ENCODE measurements at places on chromosomes 13 and 19.

- DNase-seq, result no peak
These were observed 25.8 kb upstream of the DPRX start for GRCh38 chr19:53606031-53606430.

DNA sequence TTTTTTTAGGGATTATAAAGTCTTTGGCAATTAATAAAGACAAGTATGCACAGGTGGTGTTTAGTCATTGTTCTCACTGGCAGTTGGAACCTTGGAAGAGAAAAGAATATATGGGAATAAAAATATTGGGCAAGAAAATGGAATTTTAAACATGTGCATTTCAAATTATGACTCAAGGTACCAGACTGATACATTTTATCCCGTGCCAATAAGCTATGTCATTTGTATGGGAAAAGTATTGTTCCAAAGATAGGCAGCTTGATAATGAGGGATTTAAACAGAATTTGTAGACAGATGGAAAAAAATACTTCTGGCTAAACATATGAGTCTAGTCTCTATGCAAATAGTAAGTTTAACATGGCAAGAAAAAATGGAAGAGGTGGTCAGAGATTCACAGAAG is 169.5 kb upstream of the UFM1 start:
- DNase-seq, result no peak

DNA sequence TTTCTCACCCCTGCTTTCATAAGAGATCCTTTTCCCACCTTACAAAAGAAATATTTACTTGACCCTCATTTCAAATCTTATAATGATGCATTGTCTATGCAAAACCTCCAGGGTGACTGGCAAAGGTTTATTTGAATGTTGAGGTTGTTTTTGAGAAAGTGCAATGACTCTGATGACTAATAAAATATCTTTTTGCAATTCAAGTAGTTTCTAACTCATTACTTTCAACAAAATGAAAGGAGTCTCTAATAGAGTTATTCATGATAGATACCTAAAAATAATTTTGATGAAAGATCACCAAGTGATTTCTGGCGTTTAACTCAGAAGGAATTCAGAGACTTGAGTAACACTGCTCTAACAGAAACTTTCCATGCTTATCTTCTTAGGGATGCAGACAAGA is 144.2 kb downstream of the FOXO1 start:
- no peak for DNase-seq

DNA sequence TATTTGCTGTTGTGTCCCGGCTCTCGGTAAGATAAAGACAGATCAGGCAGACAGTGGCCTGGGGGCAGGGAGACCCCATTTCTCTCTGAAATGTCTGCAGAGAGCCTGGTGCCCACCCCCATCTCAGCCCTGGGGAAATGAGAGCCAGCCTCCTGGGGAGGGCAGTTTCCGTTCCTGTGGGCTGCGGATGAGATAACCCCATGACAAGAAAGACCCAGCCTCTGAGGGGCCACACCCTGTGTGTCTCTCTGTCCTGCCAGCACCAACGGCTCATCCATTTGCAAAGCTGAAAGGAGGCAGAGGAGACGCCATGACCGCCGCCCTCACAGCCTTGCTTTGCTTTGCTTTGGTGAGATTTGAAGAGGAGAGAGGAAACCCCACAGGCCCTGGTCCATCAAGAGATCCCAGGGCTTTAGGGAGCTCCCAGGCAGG is 28.1 kb upstream of the KIR3DL3 start:
- DNase-seq, result no peak

GRCh38 chr19:19531951-19532805 is 3.5 kb downstream of the YJEFN3 start:
- DNase-seq, result peak; percentile 59

DNA sequence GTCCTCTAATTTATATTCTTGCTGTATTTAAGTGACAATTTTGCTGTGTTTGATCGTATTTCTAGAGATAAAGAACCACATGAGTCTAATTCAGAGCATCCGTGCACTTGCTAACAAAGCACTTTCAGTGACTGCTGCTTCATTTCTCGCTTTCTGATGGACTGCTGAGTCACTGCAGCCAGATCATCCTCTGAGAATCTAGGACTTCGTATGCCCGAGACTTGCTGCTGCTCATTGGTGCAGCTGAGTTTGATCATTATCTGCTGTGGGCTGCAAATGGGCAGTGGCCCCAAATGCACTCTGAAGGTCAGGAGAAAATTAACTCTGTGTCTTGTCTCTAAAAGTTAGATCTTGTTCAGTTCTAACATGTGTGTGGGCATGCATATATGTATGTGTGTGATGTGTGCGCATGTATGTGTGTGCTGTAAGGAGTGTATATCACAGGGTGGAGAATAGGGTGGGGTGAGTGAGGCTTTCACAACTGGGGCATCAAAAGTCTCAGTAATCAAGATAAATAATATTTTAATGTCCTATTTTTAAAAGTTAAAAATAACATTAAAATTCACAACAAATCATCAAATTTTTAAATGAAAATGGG is 342.6 kb downstream of the MTUS2 start:
- no peak for DNase-seq

- DNase-seq, result no peak
These were observed 292.9 kb downstream of the SPRY2 start for GRCh38 chr13:80048030-80048429.

GRCh38 chr19:30256496-30256850 is 115.7 kb upstream of the ZNF536 start:
- no peak for DNase-seq

DNA sequence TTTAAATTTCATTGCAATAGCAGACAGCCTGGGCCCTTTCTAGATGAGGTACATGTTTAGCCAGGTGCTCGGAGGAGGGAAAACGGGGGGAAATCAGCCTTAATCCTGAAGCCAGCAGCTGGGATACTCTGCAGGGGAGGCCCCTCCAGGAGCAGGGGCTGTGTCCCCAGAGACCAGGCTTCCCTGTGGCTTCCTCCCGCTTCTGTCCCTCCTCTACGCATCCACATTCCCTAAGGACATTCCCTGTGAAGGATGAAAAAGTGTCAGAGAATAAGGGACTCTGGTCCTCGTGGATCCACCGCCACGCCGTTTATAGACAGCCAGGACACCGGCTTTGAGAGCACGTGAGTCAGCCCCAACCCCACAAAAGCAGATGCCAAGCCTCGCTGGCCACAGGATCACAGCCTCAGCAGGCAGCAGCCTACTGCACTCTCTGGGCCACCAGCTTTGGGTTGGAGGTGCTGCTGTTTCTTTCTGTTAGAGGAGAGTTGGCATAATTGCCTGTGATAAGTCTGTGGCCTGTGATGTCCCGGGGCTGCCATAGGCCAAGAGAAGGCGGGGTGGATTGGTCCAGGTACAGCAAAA is 36.7 kb upstream of the RANBP3 start:
- DNase-seq, result no peak

GRCh38 chr13:42064259-42064658 is 15.8 kb downstream of the DGKH start:
- no peak for DNase-seq

GRCh38 chr13:113811081-113811928 is 52.3 kb downstream of the TMEM255B start:
- DNase-seq, result no peak

- DNase-seq, result no peak
These were observed 65.7 kb downstream of the SOX1 start for GRCh38 chr13:112132619-112133018.

DNA sequence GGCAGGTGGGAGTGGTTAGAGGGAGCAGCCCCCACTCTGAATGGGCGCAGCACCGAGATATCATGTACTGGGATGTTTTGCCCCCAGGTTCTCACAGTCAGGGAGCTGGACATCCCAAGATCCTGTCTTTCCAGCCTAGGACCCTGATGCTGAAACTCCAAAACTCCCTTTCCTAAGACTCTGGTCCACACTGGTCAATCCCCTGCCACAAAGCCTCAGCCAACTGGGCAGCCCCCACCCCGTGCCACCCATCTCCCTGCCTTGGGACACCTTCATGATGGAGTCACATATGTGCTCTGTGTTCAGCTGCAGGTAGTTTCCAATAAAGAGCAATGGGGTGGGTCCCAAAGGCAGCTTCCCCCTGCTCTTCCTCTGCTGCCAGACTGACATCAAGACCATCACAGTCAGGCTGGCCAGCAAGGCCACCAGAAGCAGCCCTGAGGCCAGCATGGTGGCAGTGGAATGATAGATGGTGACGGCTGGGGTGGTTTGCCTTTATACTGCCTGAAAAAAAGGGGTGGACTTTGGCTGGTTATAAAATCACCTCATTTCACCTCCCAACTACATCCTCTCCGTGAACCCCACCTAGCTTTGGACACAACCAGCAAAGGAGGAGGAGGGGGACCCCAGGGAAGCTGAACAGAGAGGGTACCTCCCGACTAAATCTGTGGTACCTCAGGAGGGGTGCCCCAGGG is 36.3 kb downstream of the CYP2B6 start:
- no peak for DNase-seq

DNA sequence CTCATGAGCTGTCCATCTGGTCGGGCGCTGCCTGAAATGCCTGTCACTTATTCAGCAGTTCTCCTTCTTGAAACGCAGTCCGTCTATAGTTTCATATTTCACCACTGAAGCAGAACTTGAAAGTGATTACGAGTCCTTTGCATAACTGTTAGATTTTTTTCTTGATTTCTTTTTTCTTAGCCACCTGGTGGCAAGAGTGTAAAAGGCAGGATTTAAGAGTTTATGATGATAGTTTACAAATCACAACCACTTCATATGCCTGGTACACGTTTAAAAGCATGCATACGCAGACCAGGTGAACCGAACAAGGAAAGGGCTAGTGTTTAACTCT is 45.8 kb downstream of the GGACT start:
- no peak for DNase-seq

DNA sequence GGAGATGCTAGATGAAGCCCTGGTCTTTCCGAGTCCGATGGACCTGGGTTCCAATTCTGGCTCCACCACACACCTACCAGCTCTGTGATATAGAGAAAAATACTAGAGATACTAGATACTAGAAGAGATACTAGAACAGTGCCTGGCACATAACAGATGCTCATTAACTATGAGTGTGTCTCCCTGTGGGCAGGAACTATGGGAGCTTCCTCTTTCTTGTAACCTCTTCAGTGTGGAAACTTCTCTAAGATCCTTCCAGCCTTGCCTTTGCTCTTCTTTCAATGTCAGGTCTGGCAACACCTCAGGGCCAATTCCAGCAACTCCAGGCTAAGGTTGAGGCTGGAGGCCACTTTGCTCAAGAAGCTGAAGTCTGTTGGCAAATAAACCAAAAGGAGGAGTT is 143.9 kb downstream of the KATNAL1 start:
- no peak for DNase-seq

DNA sequence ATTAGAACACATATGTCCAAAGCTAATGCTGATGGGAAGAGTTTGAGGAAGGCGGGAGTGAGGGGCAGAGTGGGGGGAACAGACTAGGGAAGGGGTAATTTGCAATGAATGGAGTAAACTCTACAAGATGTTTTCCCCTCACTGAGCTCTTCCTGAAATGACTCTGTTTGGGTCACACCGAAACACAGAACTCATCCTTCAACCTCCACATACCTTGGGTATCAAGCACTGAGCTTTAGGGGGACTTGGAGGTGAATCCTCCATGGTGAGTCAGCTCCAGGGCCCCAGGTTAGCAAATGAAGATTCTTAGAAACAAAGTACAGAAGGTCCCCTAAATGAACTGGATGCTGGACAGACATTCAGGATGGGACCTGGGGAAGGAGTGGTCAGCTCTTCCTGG is 1.3 kb upstream of the SIGLEC10 start:
- DNase-seq, result no peak

- DNase-seq, result no peak
These were observed 275.2 kb upstream of the EDNRB start for GRCh38 chr13:78193846-78194245.

DNA sequence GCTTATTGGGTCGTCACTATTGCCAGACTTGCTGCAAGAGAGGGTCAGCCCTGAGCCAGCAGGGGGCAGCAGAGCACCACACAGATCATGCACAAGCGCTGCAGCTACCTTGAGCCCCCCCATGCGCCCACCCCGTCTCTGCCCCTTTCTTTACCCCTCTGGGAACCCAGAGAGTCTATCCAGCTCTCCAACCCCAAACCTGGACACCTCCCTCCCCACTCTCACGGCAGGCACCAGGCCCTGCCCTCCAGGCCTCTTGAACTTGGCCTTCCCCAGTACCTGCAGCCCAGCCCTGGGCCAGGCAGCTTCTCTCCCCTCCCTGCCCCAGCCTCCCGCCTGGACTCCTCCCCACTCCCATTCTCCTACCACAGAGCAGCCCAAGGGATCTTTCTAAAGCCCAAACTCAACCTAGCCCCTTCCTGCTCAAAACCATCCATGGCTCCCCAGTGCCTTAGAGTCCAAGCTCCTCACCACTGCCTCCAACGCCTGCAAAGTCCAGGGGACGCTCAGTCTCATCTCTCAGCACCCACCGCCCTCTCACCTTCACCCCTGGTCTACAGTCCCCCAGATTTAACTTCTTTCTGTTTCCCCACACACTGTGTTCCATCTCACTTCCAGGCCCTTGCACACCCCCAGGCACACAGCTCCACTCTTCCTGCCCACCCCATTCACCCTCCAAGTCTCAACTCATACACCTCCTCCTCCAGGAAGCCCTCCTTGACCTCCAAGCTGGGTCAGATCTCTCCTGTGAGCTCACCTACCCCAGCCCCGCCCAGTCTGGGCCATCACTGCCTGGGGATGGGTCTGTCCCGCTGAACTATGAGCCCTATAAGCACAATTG is 9.4 kb upstream of the CEACAM16 start:
- peak; percentile 40 for DNase-seq

- DNase-seq, result no peak
These were observed 222.9 kb downstream of the RFC3 start for GRCh38 chr13:34040863-34041262.

DNA sequence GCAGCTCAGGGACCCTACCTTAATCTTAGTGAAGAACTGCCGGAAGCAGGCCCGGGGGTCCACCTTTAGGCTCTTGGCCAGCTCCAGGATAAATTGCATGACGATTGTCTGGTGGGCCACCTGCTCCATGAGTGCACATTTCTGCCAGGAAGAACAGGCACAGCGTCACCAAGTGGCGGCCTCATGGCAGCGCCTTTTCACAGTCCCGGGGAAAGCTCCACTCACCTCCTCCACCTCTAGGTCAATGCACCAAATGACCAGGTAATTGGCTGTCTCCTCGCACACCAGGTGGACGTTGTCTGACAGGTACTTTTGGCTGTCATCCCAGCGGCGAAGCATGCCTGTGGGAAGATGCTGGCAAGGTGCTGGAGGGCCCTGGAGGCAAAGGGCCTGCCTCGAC is 8.3 kb downstream of the CDC37 start:
- DNase-seq, result no peak

GRCh38 chr19:17784201-17785008 is 10.5 kb upstream of the B3GNT3 start:
- peak; percentile 27 for DNase-seq

DNA sequence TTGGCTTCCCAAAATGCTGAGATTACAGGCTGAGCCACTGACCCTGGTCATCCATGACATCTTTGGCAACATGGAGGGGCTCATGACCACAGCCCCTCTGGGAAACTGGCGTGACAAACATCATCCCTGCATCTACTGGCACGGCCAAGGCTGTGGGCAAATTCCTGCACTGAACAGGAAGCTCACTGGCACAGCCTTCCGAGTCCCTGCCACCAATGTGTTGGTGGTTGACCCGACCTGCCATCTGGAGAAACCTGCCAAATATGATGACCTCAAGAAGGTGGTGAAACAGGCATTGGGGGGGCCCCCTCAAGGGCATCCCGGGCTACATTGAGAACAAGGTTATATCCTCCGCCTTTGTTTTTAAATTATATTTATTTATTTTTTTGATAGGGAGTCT is 8.9 kb upstream of the ACP5 start:
- DNase-seq, result no peak

GRCh38 chr13:56189439-56189838 is 951.3 kb upstream of the PRR20A start:
- no peak for DNase-seq
